ENCODE measurements at places on chromosomes 7 and 10. TPM values are rescaled to one million over a fixed set of nuclear protein-coding genes. Genes with fewer than 3 reads are reported as not detected.

DNA sequence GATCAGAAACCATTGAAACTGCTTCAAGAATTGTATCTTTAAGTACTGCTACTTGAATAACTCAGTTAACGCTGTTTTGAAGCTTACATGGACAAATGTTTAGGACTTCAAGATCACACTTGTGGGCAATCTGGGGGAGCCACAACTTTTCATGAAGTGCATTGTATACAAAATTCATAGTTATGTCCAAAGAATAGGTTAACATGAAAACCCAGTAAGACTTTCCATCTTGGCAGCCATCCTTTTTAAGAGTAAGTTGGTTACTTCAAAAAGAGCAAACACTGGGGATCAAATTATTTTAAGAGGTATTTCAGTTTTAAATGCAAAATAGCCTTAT is 14.7 kb downstream of the HNRNPA2B1 start:
- no peaks in the 10 kb centered on the region for H3K27me3 ChIP-seq
- no peak for DNase-seq
- no peaks in the 10 kb centered on the region for H3K36me3 ChIP-seq
- no peak overlapping the region for H3K27ac ChIP-seq
- H3K4me3 ChIP-seq, result no peak overlapping the region

DNA sequence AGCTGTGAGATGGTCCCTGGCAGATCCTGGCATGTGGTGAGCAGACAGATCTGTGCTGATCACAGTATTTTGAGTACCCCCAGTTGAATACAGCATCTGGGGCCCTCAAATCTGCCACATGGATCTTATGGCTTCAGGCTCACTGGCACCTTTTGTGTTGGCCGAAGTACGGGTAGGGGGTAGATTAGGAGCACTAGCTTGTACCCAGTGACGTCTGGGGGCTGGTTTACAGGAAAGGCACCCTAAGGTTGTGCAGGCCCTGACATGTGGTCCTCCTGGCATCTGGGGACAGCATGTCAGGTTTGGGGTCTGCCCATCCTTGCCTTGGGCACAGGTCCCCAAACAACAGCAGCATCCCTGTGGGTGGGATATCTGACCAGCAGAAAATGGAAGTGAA is 53.2 kb downstream of the SYPL1 start:
- no peaks in the 10 kb centered on the region for H3K27me3 ChIP-seq
- no peak overlapping the region for H3K27ac ChIP-seq
- no peaks in the 10 kb centered on the region for H3K36me3 ChIP-seq
- no peaks in the 10 kb centered on the region for H3K4me1 ChIP-seq
- H3K4me3 ChIP-seq, result no peak overlapping the region
- no peak for DNase-seq

Gene AKR1D1
- not detected for total RNA-seq

GRCh38 chr7:150337179-150337578 is 4.2 kb downstream of the RARRES2 start:
- H3K4me1 ChIP-seq, result peaks cover 6% of the 10 kb centered on the region
- no peaks in the 10 kb centered on the region for H3K36me3 ChIP-seq

DNA sequence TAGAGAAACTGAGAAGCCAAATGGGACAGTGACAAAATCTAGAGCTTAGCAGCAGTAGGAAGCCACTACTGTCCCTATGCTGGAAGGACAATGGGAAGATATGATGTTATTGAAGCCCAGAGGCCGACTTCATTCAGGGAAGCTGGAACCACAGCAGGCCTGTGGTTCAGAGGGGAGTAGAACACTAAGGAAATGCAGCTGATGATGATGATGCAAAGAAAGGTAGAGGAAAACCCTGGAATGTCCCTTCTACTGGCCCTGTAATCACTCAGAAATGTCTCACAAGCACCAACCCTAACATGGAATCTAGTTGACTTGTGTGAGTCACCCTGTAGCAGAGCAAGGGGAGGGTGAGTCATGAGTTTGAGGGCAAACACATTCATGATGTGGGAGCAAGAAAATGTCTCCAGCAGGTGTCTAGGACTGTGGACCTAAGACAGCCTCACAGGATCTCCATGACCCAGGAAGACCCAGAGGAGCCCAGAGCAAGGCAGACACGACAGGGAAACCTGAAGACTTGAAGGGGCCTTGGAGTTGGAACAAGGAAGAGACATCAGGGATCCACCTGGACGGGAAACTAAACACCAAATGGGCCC is 37.0 kb upstream of the LRRC17 start:
- no peaks in the 10 kb centered on the region for H3K27me3 ChIP-seq
- H3K4me1 ChIP-seq, result no peaks in the 10 kb centered on the region
- DNase-seq, result no peak
- no peaks in the 10 kb centered on the region for H3K36me3 ChIP-seq

DNA sequence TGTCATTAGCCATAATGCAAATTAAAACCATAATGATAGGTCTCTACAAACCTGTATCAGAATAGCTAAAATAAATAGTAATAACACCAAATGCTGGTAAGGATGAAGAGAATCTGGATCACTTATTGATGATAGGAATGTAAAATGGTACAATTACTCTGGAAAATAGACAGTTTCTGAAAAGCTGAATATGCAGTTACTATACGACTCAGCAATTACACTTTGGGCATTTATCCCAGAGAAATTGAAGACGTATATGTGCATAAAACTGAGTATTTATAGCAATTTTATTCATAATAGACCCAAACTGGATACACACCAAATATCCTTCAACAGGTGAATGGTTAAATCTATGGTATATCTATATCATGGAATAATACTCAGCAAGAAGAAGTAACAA is 7.9 kb downstream of the RPA3 start:
- H3K36me3 ChIP-seq, result no peaks in the 10 kb centered on the region
- H3K27ac ChIP-seq, result no peak overlapping the region
- H3K27me3 ChIP-seq, result no peaks in the 10 kb centered on the region

Gene ANKRD1
- total RNA-seq, result not detected

Gene DNAJB6
- total RNA-seq, result 63.5 TPM

DNA sequence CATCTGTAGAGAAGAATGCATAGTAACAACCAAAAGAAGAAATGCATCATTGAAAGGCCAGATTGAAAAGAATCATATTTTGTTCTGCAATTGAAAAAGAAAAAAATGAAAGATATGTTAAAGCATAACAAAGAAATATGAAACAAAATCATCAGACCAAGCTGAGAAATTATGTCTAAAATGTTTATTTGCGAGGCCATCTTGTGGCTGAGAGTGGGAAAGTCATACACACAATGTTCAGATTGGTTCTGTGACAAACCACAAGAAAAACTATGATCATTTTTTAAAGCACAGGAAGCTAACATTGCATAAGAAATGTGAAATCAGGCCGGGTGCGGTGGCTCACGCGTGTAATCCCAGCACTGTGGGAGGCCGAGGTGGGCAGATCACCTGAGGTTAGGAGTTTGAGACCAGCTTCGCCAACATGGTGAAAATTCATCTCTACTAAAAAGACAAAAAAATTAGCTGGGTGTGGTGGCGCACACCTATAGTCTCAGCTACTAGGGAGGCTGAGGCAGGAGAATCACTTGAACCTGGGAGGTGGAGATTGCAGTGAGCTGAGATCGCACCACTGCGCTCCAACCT is 36.6 kb downstream of the ABCB5 start:
- no peak for DNase-seq
- no peaks in the 10 kb centered on the region for H3K27me3 ChIP-seq
- no peak overlapping the region for H3K4me3 ChIP-seq
- no peaks in the 10 kb centered on the region for H3K36me3 ChIP-seq
- no peaks in the 10 kb centered on the region for H3K4me1 ChIP-seq

- no peak for DNase-seq
- H3K27ac ChIP-seq, result no peak overlapping the region
- H3K4me3 ChIP-seq, result no peak overlapping the region
- no peaks in the 10 kb centered on the region for H3K36me3 ChIP-seq
- no peaks in the 10 kb centered on the region for H3K27me3 ChIP-seq
Observed at GRCh38 chr7:42726066-42726785, 185.6 kb downstream of the C7orf25 start.

DNA sequence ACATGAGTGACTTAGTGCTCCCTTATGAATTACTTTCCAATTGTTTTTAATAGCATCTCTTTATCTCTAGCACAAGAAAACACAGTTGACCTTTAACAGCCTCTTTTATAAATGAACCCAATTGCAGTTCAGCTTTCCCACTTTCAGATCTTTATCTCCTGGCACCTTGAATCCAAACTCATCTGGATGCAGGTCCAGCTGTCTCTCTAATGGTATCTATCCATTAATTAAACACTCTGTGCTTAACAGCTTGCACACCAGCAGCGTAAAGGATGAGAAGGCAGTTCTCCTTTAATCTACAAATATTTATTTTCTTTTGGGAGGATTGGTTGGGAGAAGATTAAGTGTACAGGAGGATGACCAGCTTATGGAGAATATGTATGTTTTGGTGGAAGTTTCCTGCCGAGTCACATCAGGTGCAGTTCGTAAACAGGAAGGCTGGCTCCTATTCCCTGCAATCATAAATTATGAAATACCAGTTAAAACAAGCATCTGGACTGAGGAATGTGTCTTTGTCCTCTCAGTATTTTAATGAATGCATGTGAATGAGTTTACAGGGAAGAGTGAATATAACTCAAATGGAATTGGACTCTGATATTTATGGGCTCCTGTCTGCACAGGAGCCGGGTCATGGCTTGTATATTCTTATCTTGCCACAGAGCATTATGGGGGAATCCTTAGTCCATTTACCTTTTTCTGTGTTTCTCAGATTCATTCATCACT is 232.7 kb downstream of the PHF14 start:
- no peaks in the 10 kb centered on the region for H3K36me3 ChIP-seq
- no peak overlapping the region for H3K4me3 ChIP-seq
- DNase-seq, result no peak
- no peak overlapping the region for H3K27ac ChIP-seq
- H3K4me1 ChIP-seq, result no peaks in the 10 kb centered on the region
- no peaks in the 10 kb centered on the region for H3K27me3 ChIP-seq

GRCh38 chr7:109131141-109131540 is 561.5 kb downstream of the DNAJB9 start:
- H3K27me3 ChIP-seq, result no peaks in the 10 kb centered on the region
- no peak for DNase-seq
- no peaks in the 10 kb centered on the region for H3K36me3 ChIP-seq
